Osteoblast (primary cell): ENCODE measurements at places on chromosomes 1 and 21.

DNA sequence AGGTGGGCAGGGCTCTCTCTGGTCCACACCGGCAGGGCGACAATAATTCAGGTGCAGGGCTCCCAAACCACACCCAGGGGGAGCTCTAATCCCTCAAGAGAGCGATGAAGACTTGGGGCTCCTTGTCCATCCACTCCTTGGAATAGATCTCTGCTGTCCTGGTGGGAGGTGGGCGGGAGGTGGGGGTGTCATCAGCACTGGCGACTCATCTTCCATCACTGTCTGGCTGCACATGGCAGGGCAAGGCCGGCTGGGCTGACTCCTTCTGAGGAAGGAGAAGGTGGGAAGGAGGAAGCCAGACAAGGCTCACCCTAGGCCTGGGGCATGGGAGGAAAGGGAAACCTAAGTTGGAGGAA is 29.3 kb downstream of the TNNT2 start:
- peak; percentile 93 for DNase-seq

DNA sequence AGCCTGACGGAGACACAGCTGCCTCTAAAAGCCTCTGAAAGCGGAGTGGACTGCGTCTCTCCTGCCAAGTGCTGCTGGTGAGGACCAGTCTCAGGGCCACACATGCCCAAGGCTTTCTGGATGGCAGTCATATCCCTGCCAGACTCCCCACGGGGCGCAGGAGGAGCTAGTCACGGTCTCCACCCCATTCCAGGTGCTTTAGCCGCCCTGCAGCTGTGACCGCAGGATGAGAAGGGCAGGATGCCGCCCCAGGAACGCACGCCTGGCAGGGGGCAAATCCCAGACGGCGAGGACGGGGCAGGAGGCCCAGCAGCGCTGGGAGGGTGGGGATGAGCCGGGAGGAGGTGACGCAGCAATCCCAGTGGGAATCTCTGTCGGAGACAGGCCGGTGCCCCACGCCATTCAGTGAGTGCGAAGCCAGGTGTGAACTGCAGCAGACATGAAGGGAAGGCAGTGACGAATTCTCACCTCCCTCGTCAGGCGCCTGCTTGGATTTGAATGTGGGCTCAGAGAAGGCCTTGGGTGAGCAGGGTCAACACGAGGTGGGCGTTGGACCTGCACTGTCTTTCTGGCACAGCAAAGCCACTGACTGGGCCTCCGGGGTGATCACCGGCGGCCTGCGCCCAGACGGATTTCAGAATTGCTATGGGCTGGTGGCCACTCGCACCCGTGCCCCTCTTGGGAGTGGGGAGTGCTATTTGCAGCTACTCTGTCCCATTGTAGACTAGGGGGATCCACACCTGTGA is 38.5 kb upstream of the SLC19A1 start:
- DNase-seq, result no peak

GRCh38 chr1:44655609-44656008 is 18.7 kb downstream of the TMEM53 start:
- peak; percentile 88 for DNase-seq

GRCh38 chr1:39922251-39922688 is 20.6 kb upstream of the MYCL start:
- DNase-seq, result no peak

DNA sequence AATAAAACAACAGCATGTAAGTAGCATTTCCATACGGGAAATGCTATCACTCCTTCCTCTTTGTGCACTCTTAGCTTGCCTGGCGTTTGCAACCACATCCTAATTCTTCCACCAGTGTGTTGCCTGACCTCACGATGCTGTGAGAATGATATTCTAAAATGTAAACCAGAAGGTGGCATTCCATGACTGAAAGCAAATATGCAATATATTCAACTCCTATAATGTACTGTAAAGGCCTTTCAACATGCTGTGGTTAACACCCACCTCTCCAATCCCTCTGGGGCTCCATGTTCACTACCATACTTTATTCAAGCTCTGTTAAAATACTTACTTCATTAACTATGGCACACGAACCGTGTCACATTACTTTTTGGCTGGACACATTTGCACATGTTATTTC is 420.6 kb upstream of the DEPDC1 start:
- no peak for DNase-seq

DNA sequence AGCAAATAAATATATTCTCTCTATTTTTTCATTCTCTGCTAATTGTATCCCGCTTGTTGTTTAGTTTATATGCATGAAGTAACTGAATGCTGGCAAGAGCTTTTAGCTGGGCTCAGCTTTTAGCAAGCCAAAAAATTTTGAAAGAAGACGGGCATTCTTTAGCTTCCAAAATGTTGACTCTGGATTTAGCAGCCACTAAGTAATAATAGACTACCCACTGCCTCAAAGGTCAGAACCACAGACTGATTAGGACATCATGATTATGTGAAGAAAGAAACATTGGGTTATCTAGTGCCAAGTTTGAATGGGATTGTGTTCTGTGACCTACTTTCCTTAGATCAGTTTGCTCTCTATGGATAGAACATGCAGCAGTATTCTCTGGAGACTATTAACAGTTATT is 80.3 kb upstream of the DPH5 start:
- DNase-seq, result peak; percentile 4

GRCh38 chr1:167800251-167800650 is 78.5 kb downstream of the MPZL1 start:
- DNase-seq, result peak; percentile 68

GRCh38 chr21:21559285-21560045 is 561.3 kb downstream of the NCAM2 start:
- DNase-seq, result no peak

DNA sequence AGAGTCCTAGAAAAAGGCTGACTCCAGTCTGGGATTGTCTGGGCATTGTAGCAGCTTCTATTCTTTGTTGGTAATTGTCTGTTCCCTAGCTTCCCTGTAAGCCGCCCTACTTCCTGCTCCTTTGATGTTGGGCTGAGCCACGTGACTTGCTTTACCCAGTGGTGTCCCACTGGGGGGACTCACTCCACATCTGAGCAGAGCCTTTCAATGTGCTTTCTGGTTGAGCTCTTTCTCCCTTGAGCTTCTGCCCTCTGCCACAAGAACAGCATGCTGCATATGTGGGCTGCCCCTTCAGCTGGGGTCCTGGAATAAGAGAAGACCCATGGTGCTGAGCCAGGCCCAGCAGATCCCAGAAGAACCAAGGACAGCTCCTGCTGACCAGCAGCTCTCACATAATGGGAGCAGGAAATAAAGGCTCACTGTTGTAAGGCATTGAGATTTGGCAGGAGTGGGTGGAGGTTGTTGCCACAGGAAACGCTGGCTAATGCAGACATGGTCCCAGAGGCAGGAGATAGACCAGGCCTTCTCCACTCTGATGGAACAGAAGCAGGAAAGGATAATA is 276.3 kb upstream of the GJB5 start:
- DNase-seq, result no peak
